ENCODE measurements at places on chromosomes 1 and 21.
A peak's percentile ranks its signal among the peaks of the same experiment; 100 is the strongest.

DNA sequence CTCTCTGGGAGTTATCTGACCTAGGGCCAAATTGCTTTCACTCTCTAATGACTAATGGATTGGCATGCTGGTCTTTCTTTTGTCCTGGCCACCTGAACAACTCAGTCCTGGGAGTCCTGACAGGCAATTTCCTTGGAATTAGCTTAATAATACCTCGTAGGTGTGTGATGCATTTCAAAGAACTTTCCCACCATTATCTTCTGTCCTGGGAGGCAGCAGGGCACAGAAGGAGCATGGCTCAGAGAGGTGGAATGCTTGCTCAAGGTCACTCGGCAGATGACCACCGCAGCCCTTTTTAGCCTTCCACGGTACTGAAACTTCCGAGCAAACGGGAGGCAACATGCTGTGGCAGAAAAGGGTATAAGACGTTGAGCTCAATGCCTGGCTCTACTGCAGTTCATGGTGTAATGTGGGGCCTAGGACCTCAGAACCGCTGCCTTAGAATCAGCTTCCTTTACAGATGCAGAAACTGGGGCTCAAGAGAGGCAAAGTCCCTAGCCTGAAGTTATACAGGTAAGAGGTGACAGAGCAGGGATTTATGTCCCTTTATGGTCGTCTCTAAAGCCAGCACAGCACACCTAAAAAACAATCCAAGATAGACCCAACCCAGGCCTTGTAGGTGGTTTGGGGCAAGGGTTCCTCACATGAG, 3.2 kb downstream of the ID3 start:
- peak; percentile 78 for DNase-seq

DNA sequence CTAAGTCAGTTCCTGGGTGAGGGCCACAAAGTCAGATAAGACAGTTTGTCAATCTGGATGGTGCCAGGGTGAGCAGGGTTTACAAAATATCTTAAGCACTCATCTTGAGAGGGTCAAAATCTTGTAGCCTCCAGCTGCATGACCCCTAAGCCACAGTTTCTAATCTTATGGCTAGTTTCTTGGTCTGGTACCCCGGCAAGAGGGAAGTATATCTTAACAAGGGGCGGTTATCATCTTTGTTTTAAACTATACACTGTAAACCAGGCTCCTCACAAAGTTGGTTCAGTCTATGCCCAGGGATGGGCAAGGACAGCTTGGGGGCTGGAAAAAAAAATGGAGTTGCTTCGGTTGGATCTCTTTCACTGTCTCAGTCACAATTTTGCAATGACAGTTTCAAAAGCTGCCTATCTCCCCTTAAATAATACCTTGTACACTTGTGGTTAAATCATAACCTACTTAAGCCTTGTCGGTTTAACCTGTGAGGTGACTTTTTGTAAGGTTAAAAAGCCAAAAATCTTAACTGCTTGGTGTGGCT, 7.8 kb upstream of the CD46 start:
- DNase-seq: no peak

DNA sequence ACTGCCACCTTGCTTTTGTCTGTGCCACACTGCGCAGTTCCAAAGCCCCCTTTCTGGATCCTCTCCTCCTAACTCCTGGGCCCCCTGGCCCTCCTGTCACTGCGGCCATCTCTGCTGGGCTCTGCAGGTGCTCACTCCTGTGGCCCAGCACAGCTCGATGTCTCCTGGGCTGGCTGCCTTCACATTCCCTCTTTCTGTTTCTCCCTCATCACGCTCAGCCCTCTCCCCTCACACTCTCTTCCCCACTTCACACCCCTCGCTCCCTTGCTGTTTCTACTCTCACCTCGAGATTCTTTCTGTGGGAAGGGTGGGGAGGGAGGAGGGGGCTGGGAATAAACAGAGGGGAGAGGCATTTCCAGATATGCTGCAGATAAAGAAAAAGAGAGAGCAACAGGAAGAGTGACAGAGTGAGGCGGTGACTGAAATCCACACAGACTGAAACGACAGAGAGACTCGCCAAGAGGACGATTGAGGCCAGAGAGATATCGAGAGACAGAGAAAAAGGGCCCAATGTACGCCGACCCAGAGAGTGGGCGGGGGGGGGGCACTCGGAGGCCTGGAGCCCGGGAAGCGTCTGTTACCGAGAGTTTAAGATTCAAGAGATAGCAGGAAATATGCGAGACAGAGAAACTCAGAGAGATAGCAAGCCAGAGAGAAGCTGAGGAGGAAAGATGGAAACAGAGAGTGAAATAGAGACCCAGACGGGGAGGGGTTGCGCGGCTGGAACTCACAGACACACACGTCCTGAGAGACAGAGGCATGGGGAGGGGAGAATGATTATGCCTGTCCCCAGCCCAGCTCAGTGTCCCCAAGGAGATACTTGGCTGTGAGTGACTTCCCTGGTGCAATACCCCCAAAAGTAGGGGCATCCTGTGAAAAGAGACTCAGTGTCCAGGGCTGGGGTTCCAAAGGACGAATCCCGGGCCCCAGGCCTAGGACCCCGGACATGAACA, 666 bp downstream of the CSF3R start:
- no peak for DNase-seq

- no peak for DNase-seq
These were observed 76.0 kb downstream of the CAMK2N1 start for GRCh38 chr1:20409971-20410370.

- DNase-seq: no peak
These were observed 7.9 kb upstream of the SMIM12 start for GRCh38 chr1:34867415-34867814.

- DNase-seq: peak; percentile 17
These were observed 80.5 kb upstream of the KIF26B start for GRCh38 chr1:245074232-245074747.

DNA sequence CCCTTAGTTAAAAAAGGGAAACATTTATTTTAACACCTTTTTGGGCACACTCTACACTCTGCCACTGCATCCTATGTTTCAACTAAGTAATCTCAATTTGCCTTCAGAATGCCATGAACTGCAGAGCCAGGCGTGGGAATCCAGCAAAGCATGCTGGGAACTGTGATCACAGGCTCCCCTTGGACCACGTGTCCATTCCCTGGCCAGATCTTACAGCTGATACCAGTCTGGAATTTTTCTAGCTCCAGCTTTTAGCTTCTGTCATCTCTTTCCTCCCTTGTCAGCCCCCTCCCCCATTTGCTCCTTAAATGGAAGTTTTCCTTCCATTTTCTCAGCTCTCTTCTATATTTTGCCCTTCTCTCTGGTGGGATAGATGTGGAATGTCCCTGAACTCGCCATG, 29.4 kb downstream of the RCSD1 start:
- DNase-seq: no peak

DNA sequence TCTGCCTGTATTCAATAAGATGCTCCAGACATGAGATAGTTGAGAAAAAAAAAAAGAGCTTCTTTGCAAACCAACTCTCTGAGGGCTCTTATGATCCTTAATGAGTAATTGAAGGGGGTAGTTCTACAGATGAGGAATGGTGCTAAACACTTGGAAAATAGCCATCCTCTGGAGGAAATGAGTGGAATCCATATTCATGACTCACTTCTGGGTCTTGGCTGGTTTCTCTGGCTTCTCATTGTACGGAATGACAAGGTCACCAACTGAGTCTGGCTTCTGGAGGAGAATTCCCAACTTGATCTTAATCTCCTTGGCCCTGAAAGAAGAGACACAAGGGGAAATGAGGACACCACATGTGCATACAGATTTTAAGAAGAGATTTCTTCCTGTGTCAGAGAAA, 34.7 kb downstream of the RGS5 start:
- peak; percentile 98 for DNase-seq

DNA sequence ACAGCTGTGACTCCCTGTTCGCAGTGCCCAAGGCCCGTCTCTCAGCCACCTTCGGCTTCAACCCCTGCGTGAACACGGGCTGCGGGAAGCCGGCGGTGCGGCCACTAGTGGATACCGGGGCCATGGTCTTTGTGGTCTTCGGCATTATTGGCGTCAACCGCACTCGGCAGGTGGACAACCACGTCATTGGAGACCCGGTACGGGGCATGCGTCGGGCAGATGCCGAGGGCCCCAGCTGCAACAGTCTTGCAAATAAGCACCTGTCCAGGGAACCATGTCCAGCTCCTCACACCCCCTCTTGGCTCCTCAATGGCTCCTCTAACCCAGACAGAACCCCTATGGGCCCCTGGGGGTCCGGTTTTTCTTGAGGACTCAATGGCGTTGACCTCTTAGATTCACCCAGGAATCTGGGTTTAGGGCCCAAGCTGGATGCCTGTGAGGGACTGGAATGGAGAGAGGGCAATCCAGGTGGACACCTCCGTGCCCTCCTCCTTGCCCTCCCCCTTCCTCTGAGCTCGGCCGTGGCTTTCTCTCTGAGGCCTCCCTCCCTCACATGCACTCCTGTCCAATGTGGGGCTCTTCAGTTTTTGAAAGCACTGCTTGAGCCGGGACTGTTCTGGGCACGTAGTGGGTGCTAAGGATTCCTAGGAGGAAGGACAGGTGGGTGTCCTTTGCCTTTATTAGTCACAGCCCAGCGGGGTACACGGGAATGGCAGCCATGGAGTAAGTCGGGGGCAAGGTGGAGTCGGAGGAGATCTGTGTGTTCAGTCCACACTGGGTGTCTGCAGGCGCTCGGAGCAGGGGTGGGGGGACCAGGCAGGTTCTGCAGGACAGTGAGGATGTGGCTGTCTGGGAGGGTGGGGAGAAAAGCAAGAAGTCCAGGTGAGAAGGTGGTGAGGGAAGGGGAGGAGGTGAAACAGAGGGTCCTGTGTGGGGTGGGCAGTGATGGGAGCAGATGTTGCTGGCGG, 51.1 kb downstream of the DISP3 start:
- DNase-seq: no peak

DNA sequence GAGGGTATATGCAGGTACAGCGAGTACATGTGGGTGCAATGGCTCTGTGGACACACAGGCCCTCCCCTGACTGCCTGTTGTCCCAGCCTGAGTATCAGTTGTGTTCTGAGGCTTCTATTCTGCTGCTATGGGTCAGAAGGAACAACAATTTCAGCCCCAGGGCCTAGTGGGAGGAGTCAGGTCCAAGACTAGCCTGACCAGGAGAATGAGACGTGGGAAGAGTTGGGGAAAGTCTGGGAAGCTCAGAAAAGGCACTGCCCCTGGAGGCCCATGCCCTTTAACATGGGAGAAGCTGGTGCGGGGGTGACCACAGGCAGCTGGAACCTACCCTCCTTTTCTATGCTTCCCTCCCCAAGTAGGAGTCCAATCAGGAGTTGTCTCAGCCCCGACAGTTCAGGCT, 7.7 kb downstream of the IGSF8 start:
- DNase-seq: no peak

DNA sequence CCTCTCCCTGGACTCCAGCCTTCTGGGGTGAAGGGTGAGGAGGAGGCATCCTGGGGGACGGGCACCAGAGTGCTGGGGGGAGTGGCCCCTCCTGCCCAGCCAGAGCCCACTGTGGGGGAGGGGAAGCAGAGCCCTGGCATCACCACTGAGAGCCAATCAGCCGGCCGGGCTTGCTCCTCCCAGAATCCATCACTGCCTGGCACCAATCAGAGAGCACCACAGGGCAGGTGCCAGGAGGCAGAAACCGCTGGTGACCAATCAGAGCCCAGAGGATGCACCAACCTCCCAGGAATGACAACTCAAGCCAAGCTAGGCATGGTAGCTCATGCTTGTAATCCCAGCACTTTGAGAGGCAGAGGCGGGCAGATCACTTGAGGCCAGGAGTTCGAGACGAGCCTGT, 27.9 kb downstream of the CASZ1 start:
- DNase-seq: no peak

- DNase-seq: peak; percentile 26
These were observed 27.2 kb upstream of the MAN1A2 start for GRCh38 chr1:117339866-117340700.

GRCh38 chr1:177219554-177220458, 49.0 kb downstream of the BRINP2 start:
- peak; percentile 57 for DNase-seq

DNA sequence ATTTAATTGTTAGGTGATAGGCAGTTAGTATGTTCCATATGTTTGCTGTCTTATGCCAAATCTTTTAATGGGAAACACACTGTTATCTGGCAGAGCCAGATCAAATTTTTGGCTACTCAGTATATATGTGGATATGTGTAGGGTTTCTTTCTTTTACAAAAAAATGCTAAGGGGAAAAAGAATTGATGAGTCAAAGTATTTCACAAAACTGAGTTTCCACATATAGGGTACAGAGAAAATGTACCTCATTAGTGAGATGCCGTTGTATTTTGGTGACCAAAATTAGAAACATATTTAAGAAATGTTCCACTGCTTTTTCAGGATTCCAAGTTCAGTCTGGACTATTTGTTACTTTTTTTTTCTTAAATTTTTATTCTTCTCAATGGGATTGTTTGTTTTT, 201.2 kb upstream of the PTGFR start:
- DNase-seq: peak; percentile 61

DNA sequence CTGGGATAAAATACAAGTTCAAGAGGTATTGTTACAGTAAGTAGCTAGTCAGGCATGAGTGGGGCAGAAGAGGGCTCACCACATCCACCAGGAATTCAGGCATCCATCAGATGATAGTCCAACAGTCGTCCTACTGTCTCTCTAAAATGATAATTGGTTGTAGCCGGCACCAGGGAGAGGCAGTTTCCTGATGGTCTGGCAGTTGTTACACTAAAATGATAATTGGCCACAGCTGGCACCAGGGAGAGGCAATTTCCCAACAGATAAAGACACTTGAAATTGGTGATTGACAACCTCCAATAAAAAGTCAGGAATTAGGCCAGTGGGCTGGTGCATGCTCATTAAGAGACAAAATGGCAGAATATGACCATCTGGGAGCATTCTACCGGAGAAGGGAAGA, 545.8 kb downstream of the AMY1C start:
- no peak for DNase-seq

GRCh38 chr1:51612447-51612961, 4.4 kb upstream of the OSBPL9 start:
- DNase-seq: no peak

DNA sequence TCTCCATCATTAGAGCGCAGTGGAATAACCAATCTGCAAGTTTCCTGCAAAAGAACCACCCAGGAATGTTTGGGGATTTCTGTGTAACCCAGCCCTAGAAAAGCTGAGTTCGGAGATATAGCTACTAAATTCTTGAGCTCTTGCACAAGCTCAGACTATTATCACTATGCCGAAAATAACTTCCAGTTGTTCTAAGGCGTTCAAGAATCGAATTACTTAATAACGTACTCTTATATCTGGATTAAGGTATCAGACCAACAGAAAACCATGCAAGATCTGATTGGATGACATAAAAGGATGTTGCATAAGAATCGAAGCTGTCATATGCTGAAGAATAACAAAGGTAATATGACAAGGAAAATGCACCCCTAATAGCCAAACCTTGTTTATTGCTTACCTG, 7.5 kb upstream of the LAMC2 start:
- peak; percentile 80 for DNase-seq

GRCh38 chr1:238264951-238265350, 374.2 kb upstream of the ZP4 start:
- no peak for DNase-seq
